A549 treated with CpdA at 1 μM for 4 hours (cell line): ENCODE measurements at places on chromosomes 11 and 22. TPM values are rescaled to one million over a fixed set of nuclear protein-coding genes. Genes with fewer than 3 reads are reported as not detected.

Gene APOL5
- total RNA-seq: not detected in 5 replicates

Gene C1QTNF5
- not detected in 5 replicates for total RNA-seq

Gene OR10A6
- total RNA-seq: not detected in 5 replicates

Gene CCDC89
- not detected in 5 replicates for total RNA-seq

Gene GVQW3
- total RNA-seq: 0.68 to 1.7 TPM (median 1.1 TPM) in 5 replicates

Gene FOLR2
- not detected in 5 replicates for total RNA-seq

Gene CTSW
- 0.10 TPM in 1 of 5 replicates, not detected in the others for total RNA-seq

Gene HEPACAM
- total RNA-seq: not detected in 5 replicates

Gene CD6
- 0.10 to 0.64 TPM (median 0.27 TPM) in 5 replicates for total RNA-seq

Gene BRSK2
- total RNA-seq: 4.3 to 7.7 TPM (median 7.0 TPM) in 5 replicates
